ENCODE measurements at places on chromosomes 16 and 17.
A peak's percentile ranks its signal among the peaks of the same experiment; 100 is the strongest.

GRCh38 chr16:72023962-72024361, 15.4 kb downstream of the DHODH start:
- no peak for DNase-seq

DNA sequence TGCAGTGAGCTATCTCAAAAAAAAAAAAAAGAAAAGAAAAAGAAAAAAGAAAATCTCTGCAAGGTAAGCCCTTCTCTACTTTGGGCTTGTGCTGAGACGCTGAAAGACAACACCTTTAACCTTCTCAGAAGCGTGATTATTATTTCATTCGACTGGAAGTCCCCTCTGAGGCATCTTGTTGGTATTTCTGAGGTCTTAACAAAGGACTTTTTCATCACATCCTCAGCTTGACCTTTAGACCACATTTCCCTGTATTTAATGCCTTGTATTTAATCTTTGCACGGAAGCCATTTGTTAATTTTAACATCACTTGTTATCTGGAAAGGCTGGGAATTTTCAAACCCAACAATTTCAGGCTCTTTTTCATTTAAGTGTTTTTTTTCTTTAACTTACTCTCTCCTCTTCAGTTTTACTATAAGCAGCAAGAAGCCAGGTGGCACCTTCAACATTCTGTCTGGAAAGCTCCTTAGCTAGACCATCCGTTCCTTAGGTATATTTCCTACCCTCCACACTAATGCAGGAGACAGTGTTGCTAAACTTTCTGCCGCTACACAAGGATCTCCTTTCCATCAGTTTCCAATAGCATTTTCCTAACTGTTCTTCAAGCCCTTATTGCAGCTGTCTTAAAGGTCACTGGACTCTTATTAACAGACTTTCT, 10.3 kb downstream of the KCTD13 start:
- no peak for DNase-seq

- DNase-seq: no peak
These were observed at the start of gene ADORA2B for GRCh38 chr17:15944759-15945526. Gene ADORA2B, plus strand, starts transcription at chr17:15945130. Its CDS starts 119 bp downstream, at chr17:15945249.

- DNase-seq: no peak
These were observed 10.0 kb upstream of the TCAP start for GRCh38 chr17:39655105-39655504.

DNA sequence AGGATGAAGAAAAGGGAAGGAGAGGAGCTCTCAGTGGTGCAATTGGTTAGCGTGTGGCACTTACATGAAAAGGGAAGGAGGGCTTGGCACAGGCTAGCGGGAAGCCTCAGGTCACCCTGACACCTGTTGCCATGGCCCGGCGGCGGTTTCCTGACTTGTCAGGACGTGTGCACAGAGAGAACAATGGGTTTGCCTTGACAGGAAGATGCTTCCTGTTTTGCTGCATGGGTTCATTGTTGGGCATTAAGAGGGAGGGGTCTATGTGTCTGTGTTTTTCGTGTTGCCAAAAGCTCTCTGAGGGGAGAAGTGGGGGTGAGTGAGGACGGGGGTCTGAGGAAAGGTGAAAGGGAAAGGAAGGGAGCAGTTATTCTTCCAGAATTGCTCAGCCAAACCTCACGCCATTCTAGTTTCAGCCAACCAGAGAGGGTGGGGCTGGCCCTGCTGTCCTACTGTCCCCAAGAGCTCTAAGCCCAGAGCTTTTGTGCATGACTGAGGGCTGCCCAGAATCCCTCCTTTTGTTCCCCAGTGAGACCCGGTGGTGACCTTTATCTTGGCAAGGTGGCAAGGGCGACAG, 17.1 kb upstream of the CCR7 start:
- peak; percentile 90 for DNase-seq

DNA sequence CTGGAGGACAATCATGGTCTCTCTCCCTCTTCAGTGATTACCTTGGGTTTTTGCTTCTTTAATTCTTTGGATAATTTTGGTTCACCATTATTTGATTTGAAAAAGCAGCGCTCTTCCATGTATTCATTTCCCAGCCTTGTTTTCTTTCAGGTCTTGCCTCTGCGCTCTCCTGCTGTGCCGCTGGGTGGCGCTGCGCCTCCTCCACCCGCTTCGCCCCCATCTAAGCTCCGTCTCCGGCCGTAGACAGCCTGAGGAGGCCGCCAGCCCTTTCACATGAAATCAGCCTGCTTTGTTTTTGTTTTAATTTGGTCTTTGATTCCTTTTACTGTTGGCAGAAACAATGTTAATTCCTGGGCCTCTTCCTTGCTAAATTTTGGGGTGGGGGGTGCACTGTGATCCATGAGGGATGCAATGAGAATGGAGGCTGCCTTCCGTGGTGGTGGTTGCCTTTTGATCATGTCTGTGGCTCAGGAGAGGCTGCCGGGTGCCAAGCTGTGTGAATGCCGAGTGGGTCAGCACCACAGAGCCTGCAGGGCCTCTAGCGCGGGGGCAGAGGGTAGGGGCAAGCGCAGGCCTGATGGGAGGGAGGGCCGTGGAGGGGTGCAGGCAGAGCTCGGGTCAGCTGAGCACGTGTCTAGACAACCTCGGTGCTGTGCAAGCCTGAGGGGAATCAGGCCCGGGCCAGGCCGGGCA, 64.1 kb downstream of the PLD6 start:
- DNase-seq: peak; percentile 63

- DNase-seq: peak; percentile 40
These were observed 82.7 kb upstream of the CREBBP start for GRCh38 chr16:3963203-3963602.

GRCh38 chr16:80120899-80121521, 419.8 kb upstream of the DYNLRB2 start:
- no peak for DNase-seq

DNA sequence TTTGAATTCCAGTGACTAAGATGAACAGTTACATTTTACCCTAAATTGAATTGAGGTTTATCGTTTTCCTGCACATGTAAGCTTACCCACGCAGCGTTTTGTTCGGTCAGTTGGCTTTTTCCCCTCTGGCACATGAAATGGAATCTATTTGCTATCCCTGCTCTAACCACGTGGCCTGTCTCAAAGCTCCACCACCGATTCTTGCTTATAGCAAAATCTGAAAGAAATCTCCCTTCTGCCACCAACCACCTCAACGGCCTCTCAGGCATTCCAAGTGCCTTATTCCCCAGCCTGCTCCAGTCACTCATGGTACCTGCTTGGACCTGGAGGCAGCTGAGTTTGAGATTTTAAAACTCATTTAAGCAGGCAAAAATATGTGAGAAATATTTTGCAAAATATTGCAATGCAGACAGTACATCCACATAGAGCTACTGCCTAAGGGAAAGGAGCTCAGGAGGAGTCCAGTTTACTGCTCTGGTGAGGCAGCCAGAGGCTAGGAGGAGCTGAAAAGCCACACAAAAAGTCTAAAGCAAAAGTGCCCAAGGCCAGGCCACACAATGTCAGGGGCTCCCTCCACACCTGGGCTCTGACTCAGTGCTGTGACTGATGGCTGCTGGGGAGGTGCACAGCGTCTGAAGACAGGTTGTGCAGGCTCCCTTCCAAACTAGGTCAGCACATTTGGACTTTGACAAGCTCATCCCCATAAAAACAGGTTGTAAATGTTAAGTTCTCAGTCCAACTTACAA, 26.4 kb downstream of the ARHGAP17 start:
- DNase-seq: no peak

DNA sequence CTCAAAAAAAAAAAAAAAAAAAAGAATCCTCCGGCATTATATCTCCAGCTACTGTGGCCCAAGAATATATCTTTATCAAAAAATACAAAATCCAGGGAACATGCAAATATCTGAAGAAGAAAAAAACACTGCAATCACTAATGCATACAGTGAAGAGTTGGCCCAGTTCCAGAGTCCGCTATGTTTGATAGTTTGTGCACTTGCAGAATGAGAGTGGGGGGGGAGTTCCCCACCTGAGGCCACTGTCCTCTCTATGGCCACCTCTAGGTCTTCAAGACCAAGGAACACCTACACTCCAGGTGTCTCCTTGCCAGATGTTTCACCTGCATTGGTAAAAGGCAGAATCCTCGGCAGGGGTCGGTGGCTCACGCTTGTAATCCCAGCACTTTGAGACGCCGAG, 4.0 kb downstream of the ZNF785 start:
- DNase-seq: no peak

- no peak for DNase-seq
These were observed 981 bp upstream of the DUXB start for GRCh38 chr16:75702242-75702641.

DNA sequence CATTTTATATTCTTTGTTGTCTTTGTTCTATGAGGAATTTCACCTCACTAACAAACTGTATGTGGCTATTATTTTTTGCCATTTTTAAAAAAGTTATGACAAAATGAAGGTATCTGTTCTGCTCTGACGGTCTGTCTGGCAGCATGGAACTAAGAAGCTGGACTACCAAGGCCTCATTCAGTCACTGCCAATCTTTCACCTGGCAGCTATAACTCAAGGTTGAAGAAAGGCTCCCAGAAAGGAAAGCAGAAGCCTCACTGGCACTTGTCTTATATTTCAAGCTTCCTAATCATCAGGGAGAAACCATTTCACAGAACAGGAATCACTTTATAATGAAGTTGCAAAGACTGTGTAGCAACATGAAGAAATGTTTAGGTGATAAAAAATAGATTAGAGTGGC, 18.7 kb upstream of the SLC6A4 start:
- no peak for DNase-seq

- DNase-seq: no peak
These were observed 25.4 kb upstream of the KRT20 start for GRCh38 chr17:40910441-40910841.

- no peak for DNase-seq
These were observed 22.7 kb downstream of the NXN start for GRCh38 chr17:956905-957304.

DNA sequence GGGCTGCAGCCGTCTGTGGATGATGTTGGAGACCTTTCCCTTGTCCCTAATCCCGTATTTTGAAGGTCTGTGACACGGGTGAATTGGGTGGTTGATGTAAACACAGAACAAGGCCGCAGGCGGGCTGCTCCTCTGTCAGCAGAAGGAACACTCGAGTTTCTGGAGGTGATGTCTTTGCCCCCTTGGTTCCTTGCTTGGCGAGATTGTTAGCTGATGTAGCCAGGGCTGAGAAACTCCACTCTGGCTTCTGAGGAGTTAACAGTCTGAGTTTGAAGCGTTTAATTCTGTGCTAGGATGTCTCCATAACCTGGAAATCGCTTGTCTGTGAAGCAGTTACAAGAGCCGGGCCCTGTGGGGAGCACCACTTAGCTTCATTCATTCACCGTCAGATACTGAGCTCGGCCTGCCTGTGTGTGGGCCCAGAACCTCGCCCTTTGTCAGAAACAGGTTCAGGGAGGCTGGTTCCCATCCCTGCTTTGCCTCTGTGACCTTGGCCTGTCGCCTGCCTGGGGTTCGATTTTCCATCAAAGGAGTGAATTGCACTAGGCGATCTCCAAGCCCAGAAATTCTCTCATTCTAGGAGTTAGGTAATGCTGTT, 1.3 kb downstream of the MAPK8IP3 start:
- no peak for DNase-seq

DNA sequence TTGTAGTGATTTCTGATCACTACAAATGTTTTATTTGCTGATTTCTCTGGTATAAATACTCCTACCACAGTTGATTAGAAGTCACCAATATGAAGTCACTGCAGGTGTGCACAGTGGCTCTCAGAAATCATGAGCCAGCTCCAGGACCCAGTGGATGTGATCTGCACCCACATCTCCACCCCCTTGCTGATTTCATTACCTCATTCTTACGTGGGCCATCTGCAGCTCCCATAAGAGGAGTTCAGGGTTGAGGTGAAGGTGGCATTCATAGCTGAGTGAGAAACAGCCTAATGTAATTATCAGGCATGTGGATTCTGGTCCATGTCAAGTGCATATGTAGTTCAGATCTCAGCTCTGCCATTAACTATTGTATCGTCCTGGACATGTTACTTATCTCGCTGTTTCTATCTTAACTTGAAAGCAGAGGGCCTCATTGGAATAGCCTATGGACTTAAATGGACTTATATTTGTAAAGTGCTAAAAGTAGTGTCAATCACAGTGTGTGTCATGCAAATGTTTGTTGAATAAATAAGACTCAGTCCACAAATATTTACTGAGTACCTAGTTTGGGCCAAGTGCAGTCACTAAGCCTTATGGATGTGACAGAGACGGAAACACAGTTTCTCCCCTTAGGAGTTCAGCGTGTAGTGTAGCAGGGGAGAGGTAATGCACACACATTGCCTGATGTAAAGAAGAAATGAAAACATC, 40.7 kb upstream of the ZKSCAN2 start:
- no peak for DNase-seq

GRCh38 chr17:57275071-57275764, 18.9 kb downstream of the MSI2 start:
- no peak for DNase-seq

GRCh38 chr17:32909787-32910369, 18.1 kb upstream of the TMEM98 start:
- peak; percentile 39 for DNase-seq

GRCh38 chr16:85104821-85105391, 7.4 kb downstream of the CIBAR2 start:
- peak; percentile 24 for DNase-seq

- DNase-seq: no peak
These were observed 59.7 kb downstream of the PLCG2 start for GRCh38 chr16:81838794-81839193.

- no peak for DNase-seq
These were observed 17.7 kb upstream of the HS3ST3A1 start for GRCh38 chr17:13619462-13619861.

GRCh38 chr17:60524463-60525327, 1.3 kb downstream of the APPBP2 start:
- DNase-seq: peak; percentile 10

DNA sequence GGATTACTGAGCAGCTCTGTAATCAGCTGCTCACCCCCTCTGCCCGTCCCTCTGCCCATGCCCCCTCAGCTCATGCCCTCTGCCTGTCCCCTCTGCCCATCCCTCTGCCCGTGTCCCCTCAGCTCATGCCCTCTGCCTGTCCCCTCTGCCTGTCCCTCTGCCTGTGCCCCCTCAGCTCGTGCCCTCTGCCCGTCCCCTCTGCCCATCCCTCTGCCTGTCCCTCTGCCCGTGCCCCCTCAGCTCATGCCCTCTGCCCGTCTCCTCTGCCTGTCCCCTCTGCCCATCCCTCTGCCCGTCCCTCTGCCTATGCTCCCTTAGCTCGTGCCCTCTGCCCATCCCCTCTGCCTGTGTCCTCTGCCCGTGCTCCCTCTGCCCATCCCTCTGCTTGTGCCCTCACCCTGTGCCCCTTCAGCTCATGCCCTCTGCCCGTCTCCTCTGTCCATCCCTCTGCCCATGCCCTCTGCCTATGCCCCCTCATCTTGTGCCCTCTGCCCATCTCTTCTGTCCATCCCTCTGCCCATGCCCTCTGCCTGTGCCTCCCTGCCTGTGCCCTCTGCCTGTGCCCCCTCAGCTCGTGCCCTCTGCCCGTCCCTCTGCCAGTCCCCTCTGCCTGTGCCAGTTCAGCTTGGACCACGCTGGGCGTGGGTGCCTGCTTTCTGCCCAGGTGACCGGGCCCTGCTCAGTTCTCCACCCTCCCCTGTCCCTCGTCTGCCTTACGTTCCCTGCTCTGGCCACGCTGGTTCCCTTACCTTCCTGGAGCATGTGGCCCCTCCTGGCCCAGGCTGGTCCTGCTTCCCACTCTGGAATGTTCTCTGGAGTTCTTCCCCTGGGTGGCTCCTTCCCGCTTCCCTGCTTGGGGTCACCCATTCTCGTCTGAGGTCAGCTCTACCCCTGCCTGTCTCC, 97.6 kb downstream of the NPIPB11 start:
- no peak for DNase-seq

- no peak for DNase-seq
These were observed 47.2 kb downstream of the PIPOX start for GRCh38 chr17:29090108-29090507.

GRCh38 chr17:79581324-79581932, 29.4 kb downstream of the RBFOX3 start:
- no peak for DNase-seq

GRCh38 chr16:1057252-1057932, 15.2 kb upstream of the SSTR5 start:
- DNase-seq: peak; percentile 55

Measured in CD8-positive, alpha-beta T cell (primary cell).